Amniotic stem cell (primary cell): ENCODE measurements at places on chromosomes 5 and 9.

DNA sequence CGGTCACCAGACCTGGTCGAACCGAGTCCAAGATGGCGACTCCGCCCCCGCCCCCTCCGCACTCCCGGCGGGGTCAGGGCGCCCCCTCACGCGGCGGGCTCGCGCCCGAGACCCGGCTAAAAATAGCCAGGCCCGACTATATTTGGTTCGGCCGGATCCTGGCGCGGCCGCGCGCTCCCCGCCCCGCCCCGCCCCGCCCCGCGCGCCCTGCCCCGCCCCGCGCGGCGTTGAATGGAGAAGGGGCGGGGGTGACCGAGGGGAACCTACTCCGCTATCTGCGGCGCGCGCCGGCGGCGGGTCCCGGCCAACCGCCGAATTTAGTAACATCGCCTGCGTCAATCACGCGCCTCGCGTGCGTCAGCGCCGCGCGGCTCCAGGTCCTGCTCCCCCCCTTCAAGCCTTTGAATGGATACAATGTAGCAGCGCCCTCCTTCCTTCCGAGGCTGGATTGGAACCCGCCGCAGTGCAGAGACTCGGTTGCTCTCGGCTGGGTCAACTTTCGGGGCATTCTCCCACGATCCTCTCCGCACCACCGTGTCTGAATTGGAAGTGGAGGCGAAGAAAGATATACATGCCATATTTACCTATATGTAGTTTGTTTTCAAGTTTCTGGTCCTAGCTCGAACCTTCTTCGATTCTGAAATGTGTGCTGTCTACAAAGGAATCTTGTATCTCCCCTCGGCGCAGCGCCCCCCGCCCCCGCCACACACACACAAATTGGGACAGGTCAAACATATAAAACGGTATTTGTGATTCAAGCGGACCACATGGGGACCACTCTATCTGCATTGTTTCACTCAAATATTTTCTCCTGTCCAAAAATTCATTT, 1.6 kb upstream of the NR4A3 start:
- DNase-seq, result peak; percentile 97

DNA sequence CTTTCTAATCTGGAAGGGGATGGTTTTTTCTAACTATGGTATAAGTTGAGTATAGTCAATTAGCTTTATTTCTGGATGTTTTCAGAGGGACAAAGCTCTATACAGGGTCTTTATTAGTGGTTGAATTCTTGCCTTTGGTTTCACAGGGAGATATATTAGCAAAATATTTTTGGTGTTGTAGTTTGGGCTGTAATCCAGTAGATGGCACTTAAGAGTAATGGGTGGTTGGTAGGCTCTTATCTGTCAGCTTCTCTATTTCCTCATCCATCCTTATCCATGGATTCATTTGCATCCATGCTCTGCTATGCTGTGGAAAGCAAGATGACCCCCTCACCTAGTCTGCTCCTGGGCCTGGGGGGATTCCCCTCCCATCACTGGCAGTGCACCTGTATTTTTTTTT, 363.6 kb upstream of the CYLC2 start:
- no peak for DNase-seq

GRCh38 chr9:5578698-5579085, 50.2 kb upstream of the RIC1 start:
- DNase-seq, result no peak

- no peak for DNase-seq
These were observed 72.3 kb downstream of the SLF1 start for GRCh38 chr5:94690778-94691177.

DNA sequence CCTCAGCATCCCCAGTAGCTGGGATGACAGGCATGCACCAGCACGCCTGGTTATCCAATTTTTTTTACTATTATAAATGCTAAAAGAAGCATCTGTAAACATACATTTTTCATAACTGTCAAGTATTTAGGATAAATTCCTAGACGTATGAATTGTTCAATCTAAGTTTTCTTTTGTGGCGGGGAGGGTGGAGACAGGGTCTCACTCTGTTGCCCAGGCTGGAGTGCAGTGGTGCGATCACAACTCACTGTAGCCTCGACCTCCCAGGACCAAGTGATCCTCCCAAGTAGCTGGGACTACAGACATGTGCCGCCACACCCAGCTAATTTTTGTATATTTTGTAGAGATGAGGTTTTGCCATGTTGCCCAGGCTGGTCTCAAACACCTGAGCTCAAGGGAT, 52.2 kb downstream of the NR6A1 start:
- no peak for DNase-seq

- DNase-seq, result no peak
These were observed 21.3 kb downstream of the C5orf58 start for GRCh38 chr5:170254056-170254455.

DNA sequence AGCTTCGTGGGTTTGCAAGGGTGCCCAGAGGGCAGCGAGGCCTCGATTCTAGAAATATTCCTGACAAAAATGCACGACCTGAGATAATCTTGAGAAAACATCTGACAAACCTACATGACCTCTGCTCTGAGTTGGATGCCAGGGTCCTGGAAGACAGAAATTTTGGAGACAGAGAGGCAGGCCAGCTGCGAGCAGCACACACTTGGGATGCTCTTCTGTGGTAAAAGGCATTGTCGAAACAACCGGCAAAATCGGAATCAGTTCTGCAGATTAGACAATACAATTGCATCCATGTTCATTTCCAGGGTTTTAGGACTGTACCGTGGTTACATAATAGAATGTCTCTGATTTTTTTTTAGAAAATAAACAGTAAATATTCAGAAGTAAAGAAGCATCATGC, 74.2 kb downstream of the GADD45G start:
- DNase-seq, result no peak

DNA sequence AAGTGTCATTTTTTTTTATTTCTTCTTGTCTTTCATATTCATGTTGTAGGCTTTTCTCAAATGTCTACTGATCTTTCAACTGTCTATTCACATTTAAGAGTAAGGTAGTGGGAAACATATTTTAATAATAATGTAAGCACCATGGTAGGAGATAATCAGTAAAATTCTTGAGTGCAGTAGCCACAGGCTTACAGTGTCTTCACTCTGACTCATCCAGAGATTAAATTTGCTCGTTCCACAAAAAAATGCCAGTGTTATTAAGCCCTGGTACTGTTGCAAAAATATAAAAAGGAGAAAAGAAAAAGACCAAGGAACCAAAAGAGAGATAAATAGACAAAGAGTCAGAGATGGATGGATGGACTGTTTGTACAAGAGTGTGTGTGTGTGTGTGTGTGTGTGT, 43.0 kb downstream of the PARP8 start:
- DNase-seq, result no peak

DNA sequence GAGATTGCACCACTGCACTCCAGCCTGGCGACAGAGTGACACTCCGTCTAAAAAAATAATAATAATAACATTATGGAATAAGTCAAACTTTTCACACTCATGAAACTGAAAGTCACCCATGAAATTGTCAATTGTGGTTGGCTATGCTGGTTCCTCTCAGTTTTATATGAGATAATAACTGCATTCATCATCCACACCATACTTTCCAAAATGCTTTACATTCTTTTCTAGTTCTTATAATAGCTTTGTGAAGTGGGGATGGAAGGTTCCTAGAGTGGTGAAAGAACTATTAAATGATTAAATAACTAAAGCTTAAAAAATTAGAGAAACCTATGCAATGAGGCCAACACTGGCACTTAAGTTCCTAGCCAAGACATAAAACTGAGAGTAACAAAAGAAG, 12.6 kb upstream of the ASPN start:
- no peak for DNase-seq

DNA sequence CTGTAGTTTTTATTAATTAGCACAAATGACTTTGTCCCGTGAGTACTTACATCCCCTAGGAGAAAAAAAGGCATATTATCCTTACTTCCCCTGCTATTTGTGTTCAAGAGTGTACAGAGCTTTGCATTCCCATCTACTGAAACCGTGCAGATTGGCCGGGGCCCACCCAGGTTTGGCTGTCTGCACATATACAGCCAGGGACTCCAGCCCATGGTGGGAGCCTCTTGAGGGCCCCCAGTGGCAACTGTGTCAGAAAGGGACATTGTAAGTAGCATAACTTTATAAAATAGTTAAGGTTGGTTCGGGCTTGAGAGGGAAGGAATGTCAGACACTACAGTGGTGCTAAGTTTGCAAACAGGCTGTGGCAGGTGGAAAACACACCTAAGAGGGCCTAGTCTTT, 24.7 kb downstream of the PHF2 start:
- DNase-seq, result no peak

GRCh38 chr5:16918156-16918555, 17.9 kb downstream of the MYO10 start:
- DNase-seq, result no peak

GRCh38 chr9:15156241-15156640, 150.8 kb downstream of the TTC39B start:
- no peak for DNase-seq

GRCh38 chr9:7869340-7869739, 69.8 kb upstream of the DMAC1 start:
- DNase-seq, result no peak

- DNase-seq, result no peak
These were observed 66.1 kb downstream of the HAPLN1 start for GRCh38 chr5:83654427-83654994.

- no peak for DNase-seq
These were observed 658 bp downstream of the PDCD1LG2 start for GRCh38 chr9:5510989-5511388.

DNA sequence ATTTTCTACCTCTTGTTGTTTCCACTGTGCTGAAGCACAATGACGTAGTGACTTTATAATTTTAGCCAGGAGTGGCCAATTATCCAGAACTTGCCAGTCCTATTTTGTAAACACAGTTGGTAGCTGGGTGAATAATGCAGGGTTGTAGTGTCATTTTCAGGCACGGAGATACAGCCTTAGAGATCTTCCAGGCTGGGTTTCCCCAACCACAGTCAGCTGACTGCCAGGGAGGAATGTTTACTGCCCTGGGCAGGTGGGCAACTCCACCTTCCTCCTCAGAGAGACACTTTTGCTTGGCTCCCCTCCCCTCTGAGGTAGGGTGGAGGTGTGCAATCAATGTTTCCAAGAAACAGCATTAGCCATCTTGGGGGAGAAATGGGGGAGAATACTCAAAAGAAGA, 228.1 kb upstream of the NR4A3 start:
- no peak for DNase-seq

- DNase-seq, result no peak
These were observed 53.2 kb upstream of the GRIA1 start for GRCh38 chr5:153437251-153437650.

DNA sequence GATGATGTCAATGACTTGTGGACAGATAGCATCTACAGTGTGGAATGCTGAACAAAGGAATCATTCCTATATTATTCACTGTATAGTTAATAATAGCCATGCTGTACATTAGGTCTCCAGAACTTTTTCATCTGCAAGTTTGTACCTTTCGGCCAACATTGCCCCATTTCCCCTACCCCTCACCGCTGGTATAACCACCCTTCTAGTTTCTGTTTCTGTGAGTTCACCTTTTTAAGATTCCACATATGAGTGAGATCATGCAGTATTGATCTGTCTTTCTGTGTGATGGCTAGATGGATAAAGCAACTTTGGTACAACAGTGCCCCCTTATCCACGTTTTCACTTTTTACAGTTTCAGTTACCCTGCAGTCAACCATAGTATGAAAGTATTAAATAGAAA, 18.8 kb upstream of the ALDH1B1 start:
- no peak for DNase-seq

DNA sequence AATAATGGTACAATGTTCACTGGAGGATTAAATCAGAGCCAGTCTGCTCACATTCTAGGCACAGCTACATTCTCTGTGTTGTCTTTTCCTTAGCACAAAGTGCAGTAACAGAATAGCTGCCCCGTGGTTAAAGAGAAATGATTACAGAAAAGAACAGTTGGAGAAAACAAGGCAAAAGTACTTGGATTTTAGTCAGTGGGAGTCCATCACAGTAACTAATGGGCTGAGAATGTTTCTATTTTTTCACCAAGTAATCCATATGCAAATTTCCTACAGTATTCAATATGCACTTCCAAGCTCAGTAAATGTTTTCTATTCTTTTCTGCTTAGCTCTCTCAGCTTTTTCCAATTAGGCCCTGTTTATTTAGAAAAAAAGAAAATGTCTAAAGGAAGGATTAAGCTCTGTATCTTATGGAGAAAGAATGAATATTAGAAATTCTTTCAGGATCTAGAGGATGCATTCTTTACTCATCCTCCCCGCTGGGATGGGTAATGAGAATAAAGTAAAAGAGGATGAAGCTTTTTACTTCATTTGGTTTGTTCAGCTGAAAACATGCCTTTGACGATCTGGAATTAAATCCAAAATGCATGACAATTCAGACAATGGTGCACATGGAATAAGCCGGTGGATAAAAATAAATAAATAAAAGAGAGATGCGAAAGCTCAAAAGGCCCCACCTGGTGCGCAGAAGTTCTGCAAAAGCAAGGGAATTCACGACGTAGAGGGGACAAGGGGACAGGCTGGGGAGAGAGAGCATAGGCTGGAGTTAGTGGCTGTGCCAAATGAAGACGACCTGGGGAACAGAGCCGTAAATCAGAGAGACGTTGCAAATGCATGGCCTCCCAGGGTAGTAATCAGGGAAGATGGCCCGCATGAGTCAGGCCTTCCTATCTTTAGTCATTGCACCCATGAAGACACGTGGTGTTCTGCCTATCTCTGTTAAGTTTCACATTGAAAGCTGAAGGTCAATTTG, 345.2 kb downstream of the GLIS3 start:
- DNase-seq, result no peak

DNA sequence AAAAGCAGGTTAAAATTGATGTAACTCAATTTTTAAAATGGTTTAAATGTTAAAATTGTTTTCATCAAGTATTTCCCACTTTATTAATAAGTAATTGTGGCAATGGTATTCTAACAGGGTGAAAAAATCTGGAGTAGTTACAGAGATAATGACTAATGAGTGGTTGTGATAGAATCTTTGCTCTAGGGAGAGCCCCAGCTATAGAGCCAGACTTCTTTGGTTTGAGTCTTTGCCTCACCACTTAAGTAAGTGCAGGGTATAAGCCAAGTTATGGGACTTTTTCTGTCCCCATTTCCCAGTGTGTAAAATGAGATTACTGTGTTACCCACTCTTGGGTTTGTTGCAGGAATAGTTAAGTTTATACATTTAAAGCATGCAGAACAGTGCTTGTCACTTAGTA, 158.1 kb downstream of the FER start:
- no peak for DNase-seq

- DNase-seq, result no peak
These were observed 469.7 kb upstream of the ZNF462 start for GRCh38 chr9:106393226-106393625.

DNA sequence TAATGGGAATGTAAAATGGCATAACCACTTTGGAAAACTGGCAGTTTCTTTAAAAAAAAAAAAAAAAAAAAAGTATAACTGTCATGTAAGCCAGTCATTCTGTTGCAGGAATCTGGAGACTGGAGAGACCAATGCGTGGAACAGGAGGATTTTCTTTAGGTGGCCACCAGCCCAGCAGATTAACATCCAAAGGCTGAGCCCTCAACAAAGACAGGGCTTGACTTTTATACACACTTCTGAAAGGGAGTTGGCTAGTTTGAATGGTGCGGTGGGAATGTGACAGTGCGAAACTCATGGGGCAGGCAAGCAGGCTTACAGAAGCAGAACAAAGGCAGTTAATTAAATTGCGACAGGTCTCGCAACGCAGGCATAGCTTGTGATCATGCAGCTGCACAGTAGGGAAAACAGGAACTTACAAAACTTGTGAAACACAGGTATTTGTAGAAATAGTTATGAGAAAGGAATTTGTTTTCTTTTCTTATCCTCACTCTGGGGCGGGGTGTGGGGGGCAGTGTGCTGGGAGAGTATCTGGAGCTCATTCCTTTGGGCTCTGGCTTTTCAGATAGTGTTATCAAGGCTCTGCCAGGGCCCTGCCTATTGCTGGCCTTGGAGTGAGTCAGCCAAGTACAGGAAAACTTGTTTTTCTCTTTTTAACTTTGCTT, 12.0 kb downstream of the UIMC1 start:
- no peak for DNase-seq
